ENCODE measurements at places on chromosomes 6 and 20. TPM values are rescaled to one million over a fixed set of nuclear protein-coding genes. Genes with fewer than 3 reads are reported as not detected.

Gene VSX1
- not detected for total RNA-seq

Gene CCHCR1
- total RNA-seq: 35.0 TPM

Gene ZC2HC1B
- total RNA-seq: not detected

GRCh38 chr6:46102123-46102522, 27.7 kb upstream of the ENPP4 start:
- H3K4me3 ChIP-seq: no peak overlapping the region
- no peaks in the 10 kb centered on the region for H3K4me1 ChIP-seq
- H3K27me3 ChIP-seq: no peaks in the 10 kb centered on the region
- H3K27ac ChIP-seq: no peak overlapping the region

DNA sequence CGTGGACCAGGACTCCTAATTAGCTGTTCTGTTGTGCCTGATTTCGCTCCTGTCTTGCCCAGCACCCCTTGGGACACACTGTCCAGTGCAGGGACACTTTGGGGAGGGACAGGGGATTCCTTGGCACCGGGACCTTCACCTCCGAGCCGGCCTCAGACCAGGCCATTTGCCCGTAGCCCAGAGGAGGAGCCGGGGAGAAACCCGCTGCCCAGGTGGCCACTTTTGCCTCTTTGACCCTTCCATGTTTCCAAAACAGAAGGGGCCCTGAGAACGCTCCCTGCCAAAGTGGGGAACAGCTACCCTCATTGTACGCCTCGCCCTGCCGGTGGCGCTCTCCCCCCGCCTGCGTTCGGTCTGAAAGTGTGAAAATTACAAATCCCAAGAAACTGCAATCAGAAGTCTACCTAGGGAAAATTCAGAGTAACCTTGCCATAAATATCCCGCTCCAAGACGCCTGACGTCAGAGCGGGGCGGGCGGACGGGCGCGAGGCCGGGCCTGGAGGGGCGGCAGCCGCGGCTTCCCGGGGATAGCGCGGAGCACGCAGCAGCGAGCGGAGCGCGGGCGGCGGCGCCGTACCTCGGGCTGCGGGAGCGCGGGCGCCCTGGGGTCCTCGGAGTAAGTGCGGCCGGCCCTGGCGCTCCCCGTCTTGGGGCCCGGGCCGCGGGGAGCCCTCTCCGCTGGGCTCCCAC, at the start of gene DAAM2:
Gene DAAM2, plus strand, starts transcription at position 527 of the 690 bp plus-strand sequence. CDS start 63,927 bp downstream, outside the sequence.
- no peak for DNase-seq
- H3K27me3 ChIP-seq: peaks cover 36% of the 10 kb centered on the region
- no peak within 1 kb of the TSS for H3K4me3 ChIP-seq
- H3K36me3 ChIP-seq: no peaks in the 10 kb centered on the region

- no peak for DNase-seq
- no peaks in the 10 kb centered on the region for H3K27me3 ChIP-seq
- H3K27ac ChIP-seq: no peak overlapping the region
- no peaks in the 10 kb centered on the region for H3K4me1 ChIP-seq
Measured at GRCh38 chr6:55265409-55266114, 61.7 kb upstream of the GFRAL start.

Data from K562 (cell line).